ENCODE measurements at places on chromosomes 7 and 10. TPM values are rescaled to one million over a fixed set of nuclear protein-coding genes. Genes with fewer than 3 reads are reported as not detected.

DNA sequence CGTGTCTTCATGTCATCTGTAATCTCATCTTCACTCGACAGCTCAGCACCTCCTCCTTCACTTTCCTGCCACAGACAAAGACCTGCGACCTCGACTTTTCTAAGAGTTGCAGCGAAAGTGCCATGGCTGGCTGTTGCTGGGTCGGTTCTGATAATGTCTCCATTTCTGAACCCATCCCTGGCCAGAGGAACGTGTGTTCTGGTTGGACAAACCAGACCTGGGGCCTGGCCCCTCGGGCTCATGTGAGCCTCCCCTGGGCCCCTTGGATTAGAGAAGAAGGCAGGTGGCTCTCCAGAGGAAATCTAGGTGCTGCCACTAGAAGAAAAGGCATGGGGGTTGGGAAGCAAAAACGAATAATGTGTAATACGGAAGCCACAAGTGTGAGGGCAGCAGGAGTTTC lies 273.7 kb downstream of the GLRX3 start:
- no peaks in the 10 kb centered on the region for H3K36me3 ChIP-seq
- no peak overlapping the region for H3K4me3 ChIP-seq
- peaks cover 8% of the 10 kb centered on the region for H3K27me3 ChIP-seq
- no peaks in the 10 kb centered on the region for H3K4me1 ChIP-seq
- DNase-seq: no peak

GRCh38 chr10:3702569-3702968 lies 82.4 kb downstream of the KLF6 start:
- no peaks in the 10 kb centered on the region for H3K27me3 ChIP-seq
- no peaks in the 10 kb centered on the region for H3K36me3 ChIP-seq
- no peak overlapping the region for H3K27ac ChIP-seq
- no peak overlapping the region for H3K4me3 ChIP-seq
- no peak for DNase-seq
- H3K4me1 ChIP-seq: no peaks in the 10 kb centered on the region

DNA sequence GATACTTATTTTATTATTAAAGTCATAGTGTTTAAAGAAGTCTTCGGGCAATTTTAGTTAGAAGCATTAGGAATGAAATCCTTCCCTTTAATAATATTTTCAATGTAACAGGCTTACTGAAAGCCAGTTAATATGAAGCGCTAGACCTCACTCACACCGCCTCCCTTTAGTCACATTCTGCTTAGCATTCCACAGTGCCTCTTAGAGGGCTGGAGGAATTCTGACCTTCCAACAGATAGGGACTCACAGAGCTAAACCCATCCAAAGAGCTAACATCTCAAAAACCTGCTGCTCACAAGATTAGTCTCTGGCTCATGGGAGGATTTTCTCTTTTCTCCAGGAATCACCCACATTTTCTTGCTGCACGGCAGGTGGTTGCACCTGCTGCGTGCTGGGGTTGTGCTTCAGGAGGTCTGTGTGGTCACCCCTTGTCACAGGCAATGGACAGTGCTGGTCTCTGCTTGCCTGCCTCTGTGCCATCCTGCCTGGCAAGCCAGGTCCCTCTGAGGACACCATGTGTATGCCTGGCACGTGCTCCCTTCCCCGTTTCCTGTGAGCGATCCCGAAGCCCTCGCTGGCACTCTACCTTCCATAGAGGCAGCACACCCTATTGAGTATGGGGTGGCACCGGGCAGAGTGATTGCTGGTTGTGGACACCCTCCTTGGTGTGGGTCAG lies 91.8 kb downstream of the KLF6 start:
- H3K4me3 ChIP-seq: no peak overlapping the region
- no peaks in the 10 kb centered on the region for H3K36me3 ChIP-seq
- no peaks in the 10 kb centered on the region for H3K4me1 ChIP-seq
- H3K27ac ChIP-seq: no peak overlapping the region
- DNase-seq: no peak
- H3K27me3 ChIP-seq: no peaks in the 10 kb centered on the region

GRCh38 chr7:82388138-82388537 lies 55.4 kb downstream of the CACNA2D1 start:
- H3K27me3 ChIP-seq: no peaks in the 10 kb centered on the region
- no peak for DNase-seq
- H3K4me3 ChIP-seq: no peak overlapping the region
- no peaks in the 10 kb centered on the region for H3K36me3 ChIP-seq

DNA sequence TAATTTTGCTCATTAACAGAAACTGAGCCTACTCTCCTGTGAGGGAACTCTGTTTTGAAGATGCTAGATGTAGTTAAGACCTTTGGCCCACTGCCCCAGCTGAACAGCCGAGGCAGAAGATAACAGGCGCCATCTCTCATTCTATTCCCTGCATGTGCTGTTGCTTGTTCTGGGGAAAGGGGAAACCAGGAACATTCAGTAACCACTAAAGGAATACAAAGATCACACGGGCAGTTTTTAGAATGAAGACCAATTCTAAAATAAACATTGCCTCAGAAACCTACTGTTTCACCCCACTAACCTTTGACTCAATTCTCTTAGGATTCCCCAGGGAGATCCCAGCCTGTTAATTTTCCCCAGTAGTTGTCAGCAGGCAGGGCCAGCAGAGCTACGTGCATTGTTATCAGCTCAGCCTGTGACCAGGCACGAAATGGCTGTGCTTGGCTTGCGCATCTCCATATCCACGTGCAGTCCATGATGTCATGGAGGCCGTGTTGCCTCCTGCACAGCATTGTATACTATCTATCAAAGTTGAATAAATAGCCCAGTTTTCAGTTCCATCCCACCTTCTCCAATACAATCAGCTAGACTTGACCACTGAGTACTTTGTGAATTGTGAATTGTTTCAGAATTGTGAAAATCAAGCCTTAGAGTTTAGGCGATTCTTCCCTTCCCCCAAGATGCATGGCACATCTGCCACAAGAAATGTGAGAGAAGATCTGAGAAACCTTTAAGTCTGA lies 36.0 kb downstream of the ANK3 start:
- no peaks in the 10 kb centered on the region for H3K36me3 ChIP-seq
- H3K4me1 ChIP-seq: no peaks in the 10 kb centered on the region
- DNase-seq: no peak
- H3K27ac ChIP-seq: no peak overlapping the region
- H3K27me3 ChIP-seq: no peaks in the 10 kb centered on the region

DNA sequence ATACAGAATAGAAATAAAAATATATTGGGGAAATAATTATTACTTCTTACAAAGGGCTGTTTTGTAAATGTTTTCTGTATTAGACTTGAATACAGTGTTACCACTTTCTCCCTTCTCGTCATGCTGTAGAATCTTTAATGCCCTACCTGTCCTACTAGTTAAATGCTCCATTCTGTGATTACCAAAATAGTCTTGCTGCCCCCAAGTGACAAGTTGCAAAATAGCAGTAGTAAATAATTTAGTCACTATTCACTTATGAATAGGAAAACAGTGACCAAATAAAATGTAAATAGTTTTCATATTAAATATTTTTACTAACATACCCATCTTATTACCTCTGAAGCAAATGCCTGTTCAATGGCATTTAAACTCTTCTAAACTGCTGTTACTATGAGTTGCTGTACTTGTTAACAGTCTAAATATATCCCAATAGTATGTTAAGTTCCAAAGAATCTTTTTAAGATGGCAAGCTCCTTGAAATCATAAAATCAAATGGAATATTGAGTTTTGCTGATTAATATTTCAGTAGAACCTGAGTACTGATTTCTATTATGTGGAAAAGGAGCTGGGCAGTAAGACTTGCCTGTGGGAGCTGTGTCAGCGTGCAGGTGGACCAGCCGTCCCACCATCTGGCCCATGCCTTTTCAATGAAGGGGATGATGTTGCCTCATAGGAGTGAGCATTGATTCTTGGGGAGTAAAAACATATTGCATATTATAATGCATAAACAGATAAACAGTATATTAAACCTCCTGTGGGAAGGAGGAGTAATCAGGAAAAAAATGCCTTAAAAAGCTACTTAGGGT lies 18.1 kb upstream of the OIT3 start:
- DNase-seq: peak; percentile 24
- no peak overlapping the region for H3K27ac ChIP-seq
- no peak overlapping the region for H3K4me3 ChIP-seq
- no peaks in the 10 kb centered on the region for H3K4me1 ChIP-seq
- no peaks in the 10 kb centered on the region for H3K36me3 ChIP-seq

DNA sequence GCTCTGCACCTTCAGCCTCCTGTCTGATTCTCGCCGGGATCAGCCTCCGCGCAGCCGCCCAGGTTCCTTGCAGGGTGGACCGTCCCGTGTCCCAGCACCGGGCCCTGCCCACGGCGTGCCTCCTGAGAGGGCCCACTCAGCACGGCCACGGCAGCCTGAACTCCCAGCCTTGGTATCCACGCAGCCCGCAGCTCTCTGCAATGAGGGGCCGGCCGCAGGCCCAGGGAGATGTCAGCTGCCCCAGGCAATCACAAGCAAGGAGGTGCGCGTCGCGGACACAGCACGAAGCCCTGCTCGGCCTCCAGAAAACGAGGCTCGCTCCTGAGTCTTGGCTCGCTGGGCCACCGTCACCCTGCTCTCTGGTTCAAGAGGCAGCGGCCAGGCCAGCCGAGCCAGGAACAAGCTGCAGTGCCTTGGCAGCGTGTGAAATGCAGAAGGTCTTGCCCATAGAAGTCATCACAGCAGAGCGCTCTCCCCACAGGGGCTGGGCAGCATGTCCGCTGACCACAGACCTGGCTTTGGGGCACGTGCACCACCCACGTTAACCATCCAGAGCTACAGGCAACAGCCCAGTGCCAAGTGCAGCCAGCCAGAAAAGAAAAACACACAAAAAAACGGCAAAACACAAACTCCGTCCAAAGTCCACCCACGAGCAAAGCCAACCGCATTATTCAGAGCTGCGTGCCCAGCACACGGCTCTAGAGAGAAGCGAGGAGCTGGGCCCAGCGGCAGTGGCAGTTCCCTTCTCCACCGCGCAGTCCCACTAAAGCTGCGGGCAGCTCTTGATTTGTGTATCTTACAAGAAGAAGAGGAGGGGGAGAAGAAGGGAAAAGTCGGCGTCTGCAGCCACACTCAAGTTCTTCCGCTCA lies 13.9 kb downstream of the GPER1 start:
- H3K4me1 ChIP-seq: no peaks in the 10 kb centered on the region
- no peaks in the 10 kb centered on the region for H3K36me3 ChIP-seq

DNA sequence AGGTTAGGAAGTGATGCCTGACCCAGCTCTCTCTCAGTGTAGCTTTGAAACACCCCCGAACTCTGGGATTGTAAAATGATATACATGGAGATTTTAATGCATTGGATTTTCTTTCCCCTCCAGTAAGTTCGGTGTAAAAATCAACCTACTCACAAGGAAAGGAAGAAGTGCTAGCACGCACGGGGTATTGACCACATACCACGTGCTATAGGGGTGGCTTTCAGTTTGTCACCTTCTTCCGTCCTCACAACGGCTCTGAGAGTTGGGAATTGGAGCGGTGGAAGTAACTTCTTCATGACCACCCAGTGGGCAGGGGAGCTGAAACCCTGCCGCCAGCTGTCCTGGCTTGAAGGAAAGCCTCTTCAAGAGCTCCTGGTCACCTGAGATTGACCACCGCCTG lies 149.4 kb upstream of the PRR15 start:
- no peak overlapping the region for H3K4me3 ChIP-seq
- no peaks in the 10 kb centered on the region for H3K36me3 ChIP-seq
- no peak overlapping the region for H3K27ac ChIP-seq
- no peak for DNase-seq
- peaks cover 10% of the 10 kb centered on the region for H3K27me3 ChIP-seq

- H3K27ac ChIP-seq: no peak overlapping the region
- no peaks in the 10 kb centered on the region for H3K27me3 ChIP-seq
- no peak overlapping the region for H3K4me3 ChIP-seq
- no peaks in the 10 kb centered on the region for H3K36me3 ChIP-seq
- DNase-seq: no peak
- H3K4me1 ChIP-seq: no peaks in the 10 kb centered on the region
Observed at GRCh38 chr10:118922972-118923371, 106.5 kb upstream of the NANOS1 start.

- no peak for DNase-seq
- no peak overlapping the region for H3K27ac ChIP-seq
- no peak overlapping the region for H3K4me3 ChIP-seq
- H3K4me1 ChIP-seq: no peaks in the 10 kb centered on the region
- H3K27me3 ChIP-seq: peaks cover 8% of the 10 kb centered on the region
Observed at GRCh38 chr10:132955479-132955878, 13.1 kb upstream of the CFAP46 start.

- no peak overlapping the region for H3K27ac ChIP-seq
- H3K4me3 ChIP-seq: no peak overlapping the region
- H3K27me3 ChIP-seq: peaks cover 11% of the 10 kb centered on the region
- no peaks in the 10 kb centered on the region for H3K36me3 ChIP-seq
- no peak for DNase-seq
Observed at GRCh38 chr7:143223784-143224183, 1.9 kb downstream of the TAS2R40 start.

DNA sequence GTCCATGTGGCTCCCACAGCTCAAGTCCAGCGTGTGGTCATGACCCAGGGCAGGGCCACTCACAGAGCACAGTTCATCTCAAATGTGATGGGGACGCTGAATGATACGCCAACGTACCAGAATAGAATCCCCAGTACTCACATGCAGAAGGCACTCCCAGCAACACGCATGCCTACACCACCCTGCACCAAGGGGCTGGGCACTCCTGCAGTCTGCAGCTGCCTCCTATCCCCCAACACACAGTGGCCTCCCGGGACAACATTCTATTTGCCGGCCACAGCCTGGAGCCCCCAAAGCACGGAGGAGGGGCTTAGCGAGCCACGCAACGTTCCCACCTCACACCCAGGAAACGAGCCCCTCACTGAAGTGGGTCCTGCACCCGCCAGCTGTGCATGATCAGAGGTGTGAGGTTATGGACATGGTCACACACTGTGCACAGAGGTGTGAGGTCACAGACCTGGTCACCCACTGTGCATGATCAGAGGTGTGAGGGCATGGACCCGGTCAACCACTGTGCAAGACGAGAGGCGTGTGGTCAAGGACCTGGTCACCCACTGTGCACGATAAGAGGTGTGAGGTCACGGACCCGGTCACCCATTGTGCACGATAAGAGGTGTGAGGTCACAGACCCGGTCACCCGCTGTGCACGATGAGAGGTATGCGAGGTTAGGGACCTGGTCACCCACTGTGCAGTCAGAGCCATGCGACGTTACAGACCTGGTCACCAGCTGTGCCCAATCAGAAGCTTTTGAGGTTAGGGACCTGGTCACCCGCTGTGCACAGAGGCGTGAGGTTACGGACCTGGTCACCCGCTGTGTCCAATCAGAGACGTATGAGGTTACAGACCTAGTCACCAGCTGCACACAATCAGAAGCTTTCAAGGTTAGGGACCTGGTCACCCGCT lies 182.8 kb downstream of the DIP2C start:
- H3K4me3 ChIP-seq: no peak overlapping the region
- DNase-seq: no peak
- H3K4me1 ChIP-seq: peaks cover 6% of the 10 kb centered on the region
- H3K27ac ChIP-seq: no peak overlapping the region
- no peaks in the 10 kb centered on the region for H3K36me3 ChIP-seq

BHLHA15 gene
- total RNA-seq: 0.26 TPM

AKR1C4 gene
- total RNA-seq: not detected

ST8SIA6 gene
- 0.82 TPM for total RNA-seq

HOXA2 gene
- 2.9 TPM for total RNA-seq

SLC39A12 gene
- total RNA-seq: not detected

RAMP3 gene
- 0.13 TPM for total RNA-seq

TMEM139 gene
- total RNA-seq: 2.0 TPM

DNAJC2 gene
- total RNA-seq: 56.1 TPM

Data from Panc1 (cell line).